Osteocyte (in vitro differentiated cells): ENCODE measurements at places on chromosomes 6 and 20. TPM values are rescaled to one million over a fixed set of nuclear protein-coding genes. Genes with fewer than 3 reads are reported as not detected.

- peak within 1 kb of the TSS; percentile 95 for H3K4me3 ChIP-seq
- H3K27ac ChIP-seq, result peak within 1 kb of the TSS; percentile 99
- peak; percentile 87 for DNase-seq
These were observed at the start of gene SASH1 for GRCh38 chr6:148342350-148343046. Gene SASH1, plus strand, starts transcription at chr6:148342838. Its CDS starts 230 bp downstream, at chr6:148343068.

DNA sequence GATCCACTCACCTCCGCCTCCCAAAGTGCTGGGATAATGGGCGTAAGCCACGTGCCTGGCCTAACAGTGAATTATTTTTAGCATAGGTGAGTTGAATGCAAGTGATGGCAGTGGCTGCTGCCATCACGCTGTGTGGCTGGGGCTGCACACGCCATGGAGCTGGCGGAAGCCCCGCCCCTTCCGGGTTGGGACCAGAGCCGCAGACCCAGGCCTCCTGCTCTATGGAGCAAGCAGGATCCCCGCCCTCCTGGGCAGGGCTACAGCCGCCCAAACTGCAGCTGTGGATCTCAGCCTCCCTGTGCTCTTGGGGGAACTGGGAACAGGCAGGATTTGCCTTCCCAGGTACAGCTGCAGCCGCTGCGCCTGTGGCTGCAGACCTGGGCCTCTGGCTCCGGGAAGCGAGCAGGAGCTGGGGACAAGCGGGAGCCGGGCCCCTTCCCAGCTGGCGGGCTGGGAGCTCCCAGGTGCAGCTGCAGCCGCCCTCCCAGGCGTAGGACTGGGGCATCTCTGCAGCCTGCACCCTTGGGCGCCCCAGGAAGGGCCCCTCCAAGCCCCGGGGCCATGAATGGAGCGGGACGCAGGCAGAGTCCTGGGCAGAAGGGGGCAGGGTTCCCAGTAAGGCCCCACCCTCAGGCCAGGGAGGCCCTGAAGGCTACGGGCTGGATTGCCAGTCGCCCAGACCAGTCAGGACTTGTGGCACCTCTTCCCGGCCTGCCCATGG, 30.9 kb upstream of the SLA2 start:
- H3K4me3 ChIP-seq, result peak overlapping the region; percentile 76
- H3K27me3 ChIP-seq, result no peaks in the 10 kb centered on the region
- H3K27ac ChIP-seq, result peak overlapping the region; percentile 66
- DNase-seq, result peak; percentile 91

GRCh38 chr6:168096271-168096764, 17.3 kb upstream of the FRMD1 start:
- DNase-seq, result no peak
- H3K27me3 ChIP-seq, result no peaks in the 10 kb centered on the region
- H3K4me1 ChIP-seq, result peaks cover 5% of the 10 kb centered on the region
- no peaks in the 10 kb centered on the region for H3K36me3 ChIP-seq
- no peak overlapping the region for H3K4me3 ChIP-seq

DNA sequence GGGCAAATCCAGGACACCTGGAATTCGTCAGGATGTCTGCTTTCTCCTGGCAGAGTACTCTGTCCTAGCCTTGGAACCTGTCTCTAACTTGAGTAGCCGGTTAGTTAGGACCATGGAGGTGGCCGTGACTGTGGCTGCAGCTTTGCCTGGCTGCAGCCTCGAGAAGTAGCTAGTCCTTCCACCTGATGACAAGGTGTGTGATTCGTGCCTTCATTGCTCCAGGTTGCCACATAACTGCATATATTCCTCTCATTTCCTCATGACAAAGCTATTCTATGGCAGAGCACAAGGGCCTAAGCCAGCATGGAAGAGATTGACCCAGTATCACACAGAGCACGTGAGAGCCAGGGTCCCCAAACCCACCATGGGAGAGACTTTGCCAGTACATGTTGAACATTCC, 39.8 kb upstream of the KIF25 start:
- H3K4me1 ChIP-seq, result peaks cover 8% of the 10 kb centered on the region
- no peaks in the 10 kb centered on the region for H3K27me3 ChIP-seq
- H3K36me3 ChIP-seq, result peaks cover 32% of the 10 kb centered on the region
- no peak overlapping the region for H3K4me3 ChIP-seq

DNA sequence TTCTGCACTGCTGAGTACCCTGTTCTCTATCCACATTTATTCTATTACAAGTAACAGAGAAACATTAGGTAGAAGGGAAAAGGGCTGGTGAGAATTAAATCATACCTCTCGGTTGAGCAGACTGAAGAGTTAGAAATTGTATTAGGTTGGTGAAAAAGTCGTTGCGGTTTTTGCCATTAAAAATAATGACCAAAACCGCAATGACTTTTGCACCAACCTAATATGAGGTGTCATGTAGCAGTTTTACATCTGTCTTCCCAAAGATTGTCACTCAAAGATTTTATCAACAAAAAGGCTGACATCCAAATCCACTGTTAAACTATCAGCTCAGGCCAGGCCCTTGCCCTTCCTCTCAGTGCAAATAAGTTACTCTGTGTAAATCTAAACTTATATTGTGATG, 28.3 kb upstream of the GRIK2 start:
- no peaks in the 10 kb centered on the region for H3K36me3 ChIP-seq
- H3K27ac ChIP-seq, result no peak overlapping the region
- peaks cover 1% of the 10 kb centered on the region for H3K4me1 ChIP-seq
- DNase-seq, result no peak
- no peak overlapping the region for H3K4me3 ChIP-seq
- H3K27me3 ChIP-seq, result no peaks in the 10 kb centered on the region

DNA sequence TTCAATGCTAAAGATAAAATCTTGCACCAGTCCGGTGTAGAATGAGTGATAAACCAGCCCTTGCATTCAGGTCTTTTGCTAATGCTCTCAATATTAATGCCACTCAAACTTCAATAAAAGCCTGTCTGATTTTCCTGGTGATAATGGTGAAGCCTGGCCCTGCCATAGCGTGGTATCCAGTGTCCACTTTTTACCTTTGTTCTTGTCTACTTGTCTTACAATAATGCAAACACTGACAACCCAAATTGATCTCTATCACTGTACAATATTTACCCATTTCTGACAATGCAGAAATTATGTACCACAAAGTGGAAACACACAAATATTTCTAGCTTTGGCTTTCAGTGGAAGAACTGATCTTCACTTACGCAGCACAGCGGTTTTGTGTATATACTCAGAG, 189.1 kb downstream of the ZDHHC14 start:
- no peaks in the 10 kb centered on the region for H3K27me3 ChIP-seq
- H3K27ac ChIP-seq, result no peak overlapping the region
- no peaks in the 10 kb centered on the region for H3K4me1 ChIP-seq

GRCh38 chr6:44309092-44309491, 4.1 kb downstream of the AARS2 start:
- H3K27ac ChIP-seq, result no peak overlapping the region
- H3K36me3 ChIP-seq, result peaks cover 21% of the 10 kb centered on the region
- no peak overlapping the region for H3K4me3 ChIP-seq
- H3K27me3 ChIP-seq, result no peaks in the 10 kb centered on the region
- no peak for DNase-seq

GRCh38 chr6:75331151-75331550, 46.6 kb upstream of the TMEM30A start:
- H3K27me3 ChIP-seq, result peaks cover 12% of the 10 kb centered on the region
- H3K27ac ChIP-seq, result no peak overlapping the region

DNA sequence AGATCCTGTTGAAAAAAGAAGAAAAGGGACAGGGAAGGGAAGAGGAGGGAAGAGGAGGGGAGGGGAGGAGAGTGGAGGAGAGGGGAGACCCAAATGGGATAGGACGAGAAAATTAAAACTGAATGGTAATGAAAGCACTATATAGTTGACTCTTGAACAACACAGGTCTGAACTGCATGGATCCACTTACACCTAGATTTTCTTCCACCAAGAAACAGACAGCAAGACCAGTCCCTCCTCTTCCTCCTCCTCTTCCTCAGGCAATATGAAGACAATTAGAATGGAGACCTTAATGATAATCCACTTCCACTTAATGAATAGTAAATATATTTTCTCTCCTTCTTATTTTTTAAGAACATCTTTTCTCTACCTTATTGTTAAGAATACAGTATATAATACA, 113.5 kb downstream of the EPB41L2 start:
- DNase-seq, result no peak
- H3K4me3 ChIP-seq, result no peak overlapping the region
- peaks cover 24% of the 10 kb centered on the region for H3K4me1 ChIP-seq
- peaks cover 5% of the 10 kb centered on the region for H3K36me3 ChIP-seq

DNA sequence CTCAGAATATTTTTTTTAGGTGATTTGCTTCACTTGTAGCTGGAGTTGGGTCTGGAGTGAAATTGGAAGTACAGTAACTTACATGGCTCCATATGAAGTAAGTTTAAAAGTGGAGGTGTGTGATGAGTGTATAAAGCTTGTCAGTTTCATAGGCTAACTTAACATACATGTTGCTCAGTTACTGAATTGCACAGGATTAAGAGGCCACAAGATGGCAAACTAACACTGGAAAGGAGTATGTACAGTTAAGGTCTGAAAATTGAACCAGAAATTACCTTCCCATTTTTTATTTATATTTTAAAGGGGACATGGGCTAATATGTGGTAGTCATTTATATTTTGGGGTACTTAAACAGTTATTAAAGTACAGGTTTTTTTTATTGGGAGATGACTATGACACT, 45.3 kb upstream of the SMIM8 start:
- H3K4me1 ChIP-seq, result no peaks in the 10 kb centered on the region
- no peak overlapping the region for H3K4me3 ChIP-seq
- H3K27me3 ChIP-seq, result no peaks in the 10 kb centered on the region
- H3K27ac ChIP-seq, result no peak overlapping the region
- DNase-seq, result no peak

DNA sequence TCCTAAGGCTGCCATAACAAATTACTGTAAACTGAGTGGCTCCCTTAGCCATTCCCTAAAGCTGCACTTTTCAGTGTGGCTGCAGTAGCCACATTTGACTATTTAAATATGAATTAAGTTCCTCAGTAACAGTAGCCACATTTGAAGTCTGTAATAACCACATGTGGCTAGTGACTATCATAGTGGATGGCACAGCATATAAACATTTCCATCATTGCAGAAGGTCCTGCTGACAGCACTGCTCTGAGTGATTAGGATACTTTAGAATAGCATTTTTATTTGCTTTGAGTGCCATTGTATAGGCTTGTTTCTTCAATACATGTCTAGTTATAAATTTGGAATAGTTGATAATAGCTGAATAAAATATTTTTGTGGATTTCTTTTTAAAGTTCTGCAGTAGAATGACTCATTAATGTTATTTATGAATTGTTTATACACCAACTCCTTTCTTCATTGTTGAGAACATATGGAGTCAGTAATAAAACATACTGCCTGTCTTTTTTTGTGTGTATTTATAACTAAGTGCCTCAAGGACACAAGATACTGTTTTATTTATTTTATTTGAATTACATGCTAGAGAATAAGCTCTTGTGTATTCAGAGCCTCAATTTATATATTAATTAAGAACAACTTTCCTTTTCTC, 217.2 kb downstream of the CDKAL1 start:
- peaks cover 7% of the 10 kb centered on the region for H3K36me3 ChIP-seq
- H3K4me3 ChIP-seq, result no peak overlapping the region
- no peak overlapping the region for H3K27ac ChIP-seq
- H3K4me1 ChIP-seq, result peaks cover 6% of the 10 kb centered on the region

GRCh38 chr6:67935976-67936477, 699.1 kb upstream of the ADGRB3 start:
- no peaks in the 10 kb centered on the region for H3K27me3 ChIP-seq
- H3K36me3 ChIP-seq, result peaks cover 2% of the 10 kb centered on the region
- no peaks in the 10 kb centered on the region for H3K4me1 ChIP-seq
- DNase-seq, result no peak
- no peak overlapping the region for H3K27ac ChIP-seq

DNA sequence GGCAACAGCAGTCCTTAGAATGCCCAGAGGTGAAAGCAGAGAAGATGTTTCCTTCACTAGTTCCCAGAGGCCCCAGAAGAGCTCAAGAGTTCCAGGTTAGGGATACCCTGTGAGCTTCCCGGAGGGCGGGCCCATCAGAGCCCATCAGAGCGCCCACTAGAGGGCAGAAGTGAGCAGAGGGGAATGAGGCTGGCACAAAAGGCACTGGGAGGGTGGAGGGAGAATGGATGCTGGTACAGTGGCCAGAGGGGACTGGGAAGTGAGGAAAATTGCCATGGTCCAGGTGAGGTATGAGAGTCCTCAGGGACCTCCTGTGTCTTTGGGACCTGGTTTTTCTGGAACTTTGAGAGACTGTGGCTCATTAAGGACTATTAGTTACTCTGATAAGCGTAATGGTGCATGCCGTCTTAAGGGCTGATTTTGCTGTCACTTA, 57.3 kb downstream of the LINC00237 start:
- H3K4me3 ChIP-seq, result no peak overlapping the region
- peak; percentile 84 for DNase-seq

The RTF2 gene
- total RNA-seq, result 85.8 TPM in 2 replicates

The SOBP gene
- total RNA-seq, result 6.1 and 7.4 TPM in 2 replicates

The TBX18 gene
- total RNA-seq, result 5.4 and 8.0 TPM in 2 replicates

The ZSCAN12 gene
- total RNA-seq, result 4.5 and 5.7 TPM in 2 replicates

The HLA-DRA gene
- total RNA-seq, result not detected in 2 replicates

The SLC24A3 gene
- total RNA-seq, result 0.11 TPM in 1 of 2 replicates, not detected in the other

The GINS1 gene
- 5.8 and 6.2 TPM in 2 replicates for total RNA-seq

The NKX2-4 gene
- not detected in 2 replicates for total RNA-seq

The OR2J2 gene
- not detected in 2 replicates for total RNA-seq

The FAXC gene
- total RNA-seq, result 2.5 and 3.1 TPM in 2 replicates

The ESR1 gene
- not detected in 2 replicates for total RNA-seq

The NSFL1C gene
- total RNA-seq, result 74.6 and 80.1 TPM in 2 replicates
